ENCODE measurements at places on chromosomes 4 and X.

DNA sequence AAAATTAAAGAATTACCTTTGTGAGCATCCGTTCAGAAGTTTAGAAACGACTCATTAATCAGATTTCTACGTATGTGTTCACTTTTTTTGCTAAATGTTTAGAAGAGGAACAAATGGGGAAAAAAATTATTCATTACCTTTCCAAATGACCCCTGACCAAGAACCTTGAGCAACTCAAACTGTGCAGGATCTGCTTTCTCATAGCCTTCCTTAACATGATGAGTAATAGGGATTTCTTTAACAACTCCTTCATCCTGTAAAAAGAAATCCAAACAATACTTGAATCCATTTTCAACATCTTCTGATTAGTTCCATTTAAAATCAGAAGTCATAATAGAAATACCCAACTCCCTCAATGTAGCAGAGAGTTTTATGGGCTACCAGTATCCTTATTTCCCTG lies 32.1 kb downstream of the RPS6KA6 start:
- H3K4me3 ChIP-seq, result no peak overlapping the region
- H3K27ac ChIP-seq, result no peak overlapping the region
- H3K36me3 ChIP-seq, result no peaks in the 10 kb centered on the region
- DNase-seq, result no peak
- no peaks in the 10 kb centered on the region for H3K4me1 ChIP-seq
- H3K27me3 ChIP-seq, result no peaks in the 10 kb centered on the region

GRCh38 chrX:12894074-12895030 lies 12.1 kb upstream of the TLR8 start:
- H3K4me1 ChIP-seq, result no peaks in the 10 kb centered on the region
- no peak overlapping the region for H3K27ac ChIP-seq
- H3K36me3 ChIP-seq, result no peaks in the 10 kb centered on the region
- no peak for DNase-seq

GRCh38 chr4:12016729-12017128 lies 588.0 kb upstream of the HS3ST1 start:
- no peak overlapping the region for H3K4me3 ChIP-seq
- DNase-seq, result no peak
- no peaks in the 10 kb centered on the region for H3K27me3 ChIP-seq
- H3K4me1 ChIP-seq, result no peaks in the 10 kb centered on the region
- no peak overlapping the region for H3K27ac ChIP-seq
- H3K36me3 ChIP-seq, result no peaks in the 10 kb centered on the region

- DNase-seq, result no peak
- no peak overlapping the region for H3K27ac ChIP-seq
- no peaks in the 10 kb centered on the region for H3K36me3 ChIP-seq
- no peak overlapping the region for H3K4me3 ChIP-seq
- no peaks in the 10 kb centered on the region for H3K27me3 ChIP-seq
Measured at GRCh38 chr4:85495621-85496020, 20.7 kb downstream of the ARHGAP24 start.

GRCh38 chr4:158255727-158256324 lies 45.5 kb downstream of the TMEM144 start:
- H3K4me1 ChIP-seq, result no peaks in the 10 kb centered on the region
- H3K4me3 ChIP-seq, result no peak overlapping the region
- no peaks in the 10 kb centered on the region for H3K27me3 ChIP-seq
- no peak overlapping the region for H3K27ac ChIP-seq

DNA sequence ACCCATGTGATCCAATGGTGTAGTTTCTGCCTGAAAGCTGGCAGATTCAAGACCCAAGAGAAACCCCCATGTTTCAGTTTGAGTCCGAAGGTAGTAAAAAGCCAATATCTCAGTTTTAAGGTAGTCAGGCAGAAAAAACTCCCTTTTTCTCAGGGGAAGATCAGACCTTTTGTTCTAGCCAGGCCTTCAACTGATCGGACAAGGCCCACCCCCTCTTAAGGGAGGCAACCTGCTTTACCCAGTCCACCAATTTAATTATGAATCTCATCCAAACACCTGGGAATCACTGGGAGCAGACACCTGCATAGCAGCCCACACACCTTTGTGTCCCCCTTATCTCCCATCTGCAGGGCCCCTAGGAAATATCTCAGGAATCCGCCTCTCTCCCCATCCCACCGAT lies 322.0 kb downstream of the STK32B start:
- no peak overlapping the region for H3K4me3 ChIP-seq
- no peaks in the 10 kb centered on the region for H3K4me1 ChIP-seq

DNA sequence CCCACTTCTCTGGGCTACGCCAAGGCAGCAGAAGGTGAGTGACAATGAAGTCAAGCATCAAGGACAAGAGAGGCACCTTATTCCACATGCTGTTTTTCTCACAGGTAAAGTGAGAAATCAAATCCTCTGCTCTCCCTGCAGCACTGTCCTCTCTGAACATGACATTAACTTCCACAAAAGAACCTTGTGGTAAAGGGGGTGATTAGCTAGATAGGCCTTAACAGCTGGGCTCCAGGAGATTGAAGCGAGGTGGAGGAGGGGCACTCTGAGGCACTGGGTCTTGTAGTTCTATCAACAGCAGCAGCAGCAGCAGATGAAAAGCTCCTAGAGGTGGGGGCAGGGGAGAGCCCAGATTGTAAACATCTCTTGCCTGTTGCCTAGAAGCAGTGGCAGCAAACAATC lies 96.8 kb upstream of the CXXC4 start:
- no peak for DNase-seq
- H3K27me3 ChIP-seq, result no peaks in the 10 kb centered on the region
- H3K4me3 ChIP-seq, result no peak overlapping the region

- no peak overlapping the region for H3K27ac ChIP-seq
- H3K36me3 ChIP-seq, result no peaks in the 10 kb centered on the region
- H3K4me1 ChIP-seq, result no peaks in the 10 kb centered on the region
Measured at GRCh38 chrX:34893741-34894140, 48.9 kb upstream of the FAM47B start.

DNA sequence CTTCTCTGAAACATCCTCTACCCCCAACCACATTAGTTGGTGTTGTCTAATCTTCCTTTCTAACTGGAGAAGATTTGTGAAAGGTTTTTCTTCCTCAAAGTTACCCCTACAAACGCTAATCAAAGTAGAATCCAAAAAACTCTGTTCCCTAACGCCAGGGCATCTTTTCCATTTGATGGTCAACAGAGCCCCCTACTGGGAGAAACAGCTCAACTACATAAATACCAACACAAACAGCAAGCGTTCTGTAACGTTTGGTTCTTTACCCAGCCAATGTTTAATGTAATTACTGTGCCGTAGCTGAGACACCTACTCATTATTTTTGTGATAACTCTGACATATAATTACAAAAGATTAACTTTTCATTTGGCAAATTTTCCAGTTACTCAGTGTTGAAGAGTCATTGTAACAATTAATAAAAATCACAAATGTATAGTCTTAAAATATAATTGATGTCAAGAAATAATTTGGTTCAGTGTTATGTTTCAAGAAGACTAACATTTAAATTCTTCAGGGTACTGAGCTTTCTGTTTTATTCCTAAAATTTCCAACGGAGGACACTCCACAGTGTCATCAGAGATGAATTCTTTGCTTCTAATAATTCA lies 94.9 kb upstream of the TBC1D9 start:
- H3K27ac ChIP-seq, result no peak overlapping the region
- H3K4me3 ChIP-seq, result no peak overlapping the region
- no peak for DNase-seq
- H3K4me1 ChIP-seq, result no peaks in the 10 kb centered on the region
- no peaks in the 10 kb centered on the region for H3K36me3 ChIP-seq
- H3K27me3 ChIP-seq, result no peaks in the 10 kb centered on the region

DNA sequence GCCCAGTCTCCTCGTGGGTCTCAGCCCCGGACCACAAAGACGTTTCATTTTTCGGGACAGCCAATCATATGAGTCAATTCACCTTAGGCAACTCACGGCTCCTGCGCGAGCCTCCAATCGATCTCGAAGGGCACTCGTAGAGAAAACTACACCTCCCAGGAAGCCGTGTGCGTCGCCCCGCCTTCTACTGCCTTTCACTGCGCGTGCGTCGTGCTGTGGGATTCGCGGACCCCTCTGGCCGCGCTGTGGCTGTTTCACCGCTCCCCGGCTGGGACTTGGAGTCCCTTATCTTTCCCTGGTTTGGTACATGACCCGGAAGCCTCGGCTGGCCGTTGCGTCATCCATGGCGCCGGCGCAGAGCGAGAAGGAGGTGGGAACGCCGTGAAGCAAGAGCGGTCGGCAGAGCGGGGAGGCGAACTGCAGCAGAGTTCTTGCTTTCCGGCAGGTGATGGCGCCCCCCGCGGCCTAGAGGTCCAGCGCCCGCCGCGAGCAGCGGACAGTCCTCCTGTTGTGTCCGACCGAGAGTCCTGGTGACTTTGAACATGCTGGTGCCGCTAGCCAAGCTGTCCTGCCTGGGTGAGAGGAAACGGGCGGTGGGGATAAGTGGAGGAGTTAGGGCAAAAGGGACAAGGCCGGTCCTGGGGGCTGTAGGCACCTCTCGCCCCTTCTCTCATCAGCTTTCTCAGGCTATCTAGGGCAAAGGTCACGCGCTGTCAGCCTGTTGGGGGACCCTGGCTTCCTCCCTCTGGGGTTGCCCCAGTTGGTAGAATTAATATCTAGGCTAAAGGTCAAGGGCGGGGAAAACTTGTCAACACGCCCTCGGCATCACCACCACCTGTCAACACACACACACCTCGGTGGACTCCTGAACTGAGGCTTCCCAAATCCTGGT lies at the start of gene ETFDH:
Gene ETFDH (plus strand): TSS at position 382 of the 892 bp plus-strand sequence. CDS start 161 bp downstream, at position 543.
- no peaks in the 10 kb centered on the region for H3K36me3 ChIP-seq
- H3K27me3 ChIP-seq, result no peaks in the 10 kb centered on the region
- peak within 1 kb of the TSS; percentile 99 for H3K27ac ChIP-seq

GRCh38 chr4:124177647-124178425 lies 534.7 kb downstream of the ANKRD50 start:
- no peak for DNase-seq
- no peaks in the 10 kb centered on the region for H3K36me3 ChIP-seq
- H3K4me1 ChIP-seq, result no peaks in the 10 kb centered on the region
- H3K27ac ChIP-seq, result no peak overlapping the region
- no peaks in the 10 kb centered on the region for H3K27me3 ChIP-seq
